ENCODE measurements at places on chromosomes 6 and 20. TPM values are rescaled to one million over a fixed set of nuclear protein-coding genes. Genes with fewer than 3 reads are reported as not detected.

FRK gene
- total RNA-seq = not detected

DNA sequence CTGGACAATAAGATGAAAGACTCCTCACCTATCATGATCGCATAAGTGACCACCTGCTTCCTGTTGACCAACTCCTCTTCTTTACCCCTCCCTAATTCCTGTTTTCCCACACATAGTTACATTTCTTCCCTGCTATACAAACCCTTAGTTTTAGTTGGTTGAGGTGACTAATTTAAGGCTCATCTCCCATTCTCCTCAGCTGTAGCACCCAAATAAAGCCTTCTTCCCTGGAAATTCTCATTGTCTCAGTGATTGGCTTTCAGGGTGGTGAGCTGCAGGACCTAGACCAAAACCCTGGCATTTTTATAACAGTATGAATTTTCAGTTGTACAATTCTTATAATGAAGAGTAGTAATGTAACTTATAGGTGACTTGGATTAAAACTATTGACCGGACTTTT, 2.1 kb downstream of the FKBP1C start:
- H3K27me3 ChIP-seq = no peaks in the 10 kb centered on the region
- no peaks in the 10 kb centered on the region for H3K36me3 ChIP-seq
- no peak overlapping the region for H3K27ac ChIP-seq

DNA sequence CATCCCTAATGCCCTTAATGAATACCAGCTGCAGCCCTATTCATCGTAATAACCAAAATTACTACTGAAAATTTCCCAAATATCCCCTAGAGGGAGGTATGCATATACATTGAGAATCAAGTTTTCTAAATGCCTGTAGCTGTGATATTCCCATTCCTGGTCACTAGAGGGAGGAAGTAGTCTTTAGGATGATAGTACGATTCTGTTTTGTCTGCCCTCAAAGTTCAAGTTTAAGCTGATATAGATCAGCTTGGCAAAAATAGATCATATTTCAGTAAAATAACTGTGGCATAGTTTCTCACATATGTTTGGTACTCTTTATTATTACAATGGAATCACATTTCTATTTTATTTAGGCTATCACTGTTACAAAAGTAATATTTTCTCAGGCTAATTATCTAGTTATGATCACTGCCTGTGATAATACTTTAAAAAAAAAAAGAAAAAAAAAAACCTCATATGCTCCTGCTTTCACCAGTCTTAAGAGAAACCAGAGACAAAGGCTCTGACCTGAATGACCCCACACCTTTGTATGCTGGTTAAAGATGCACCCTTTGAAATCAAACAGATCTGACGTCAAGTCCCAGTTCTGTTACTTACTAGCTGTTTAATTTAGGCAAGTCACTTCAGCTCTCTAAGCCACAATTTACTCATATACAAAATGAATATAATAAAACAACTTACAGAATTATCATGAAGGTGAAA, 11.0 kb downstream of the TSPYL1 start:
- H3K36me3 ChIP-seq = peaks cover 32% of the 10 kb centered on the region
- no peaks in the 10 kb centered on the region for H3K4me1 ChIP-seq

OPRM1 gene
- not detected for total RNA-seq

GRCh38 chr6:137315081-137315480, 95.9 kb upstream of the IFNGR1 start:
- no peak for DNase-seq
- no peaks in the 10 kb centered on the region for H3K27me3 ChIP-seq
- H3K4me3 ChIP-seq = no peak overlapping the region
- no peaks in the 10 kb centered on the region for H3K36me3 ChIP-seq
